ENCODE measurements at places on chromosomes 6 and 20.

DNA sequence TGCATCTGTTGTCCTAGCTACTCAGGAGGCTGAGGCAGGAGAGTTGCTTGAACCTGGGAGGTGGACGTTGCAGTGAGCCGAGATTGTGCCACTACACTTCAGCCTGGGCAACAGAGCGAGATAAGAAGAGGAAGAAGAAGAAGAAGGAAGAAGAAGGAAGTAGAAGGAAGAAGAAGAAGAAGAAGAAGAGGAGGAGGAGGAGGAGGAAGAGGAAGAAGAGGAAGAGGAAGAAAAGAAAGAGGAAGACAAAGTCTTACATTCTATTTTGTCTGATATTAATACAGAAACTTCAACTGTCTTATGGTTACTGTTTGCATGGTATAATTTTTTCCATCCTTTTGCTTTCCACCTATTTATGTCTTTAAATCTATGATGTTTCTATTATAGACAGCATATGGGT is 7.2 kb upstream of the NELFCD start:
- no peak for DNase-seq

GRCh38 chr6:105893741-105894140 is 192.4 kb upstream of the PRDM1 start:
- DNase-seq: no peak

GRCh38 chr20:44518248-44518647 is 3.6 kb downstream of the SERINC3 start:
- DNase-seq: no peak

DNA sequence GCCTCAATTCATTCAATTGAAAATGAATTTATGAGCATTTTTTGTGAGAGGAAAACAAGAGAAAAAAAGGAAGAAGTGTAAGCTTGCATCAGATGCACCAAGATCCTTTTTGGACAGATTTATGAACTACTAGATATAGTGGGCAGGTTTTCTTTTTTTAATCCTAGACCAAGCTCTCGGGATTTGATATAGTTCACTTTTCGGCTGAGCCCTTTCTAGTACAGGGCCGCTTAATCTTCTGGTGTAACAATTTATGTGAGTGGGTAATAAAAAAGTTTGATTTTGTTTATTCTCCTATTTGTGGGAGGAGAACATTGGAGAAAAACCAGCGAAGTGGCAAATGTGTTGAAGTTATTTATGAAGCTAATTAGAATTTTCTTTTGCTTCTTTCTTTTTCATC is 538.0 kb downstream of the UTRN start:
- no peak for DNase-seq

DNA sequence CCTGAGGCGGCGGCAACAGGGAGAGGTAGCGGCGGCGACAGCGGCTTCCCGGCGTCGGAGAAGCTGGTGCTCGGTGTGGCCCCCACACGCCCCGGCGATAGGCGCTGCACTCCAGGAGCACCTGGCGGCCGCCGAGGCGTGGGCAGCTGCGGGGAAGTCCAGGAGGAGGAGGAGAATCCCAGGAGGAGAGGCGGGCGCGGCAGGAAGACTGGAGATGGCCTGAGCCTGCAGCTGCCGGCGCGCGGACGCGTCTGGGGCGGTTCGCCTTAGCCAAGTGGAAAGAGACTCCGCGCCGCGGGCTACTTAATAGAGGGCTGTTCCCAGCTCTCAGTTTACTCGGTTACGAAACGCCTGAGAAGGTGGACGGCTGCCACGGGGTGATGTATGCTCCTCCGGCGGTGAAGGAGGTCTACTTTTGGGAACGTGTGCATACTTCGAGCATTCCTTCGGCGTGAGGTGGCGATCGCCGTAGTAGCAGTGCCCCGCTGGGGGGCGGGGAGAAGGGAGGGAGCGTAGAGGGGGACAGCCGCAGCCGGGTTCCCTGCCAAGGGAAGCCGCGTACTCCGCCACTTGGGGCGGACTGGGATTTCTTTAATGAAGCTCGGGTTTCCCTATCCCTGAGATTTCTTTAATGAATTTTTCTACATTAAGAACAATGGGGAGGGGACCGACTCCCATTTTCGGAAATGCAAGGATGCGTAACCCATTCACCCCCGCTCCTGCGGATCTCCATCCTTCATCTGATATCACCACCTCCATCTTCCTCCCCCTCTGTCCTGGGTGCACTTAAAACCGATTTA is at the start of gene COL12A1:
Gene COL12A1, minus strand, starts transcription at position 278 of the 800 bp plus-strand sequence. CDS start 3,261 bp downstream, outside the sequence.
- DNase-seq: peak; percentile 85

GRCh38 chr6:27591699-27592480 is 119.0 kb upstream of the ZNF184 start:
- no peak for DNase-seq

DNA sequence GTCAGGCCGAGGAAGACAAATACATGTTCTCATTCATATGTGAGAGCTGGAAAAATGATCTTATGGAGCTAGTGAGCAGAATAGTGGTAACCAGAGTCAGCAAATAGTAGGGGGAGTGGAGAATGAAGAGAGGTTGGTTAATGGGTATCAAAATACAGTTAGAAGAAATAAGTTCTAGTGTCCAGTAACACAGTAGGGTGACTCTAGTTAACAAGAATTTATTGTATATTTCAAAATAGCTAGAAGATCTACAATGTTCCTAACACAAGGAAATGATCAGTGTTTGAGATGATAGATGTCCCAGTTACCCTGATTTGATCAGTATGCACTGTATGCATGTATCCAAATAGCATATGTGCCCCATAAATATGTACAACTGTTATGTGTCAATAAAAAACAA is 128.4 kb downstream of the BCKDHB start:
- no peak for DNase-seq

- DNase-seq: no peak
Measured at GRCh38 chr6:74362391-74362790, 666.4 kb downstream of the CD109 start.

- DNase-seq: peak; percentile 97
Measured at GRCh38 chr20:63547725-63548480, at the start of gene SRMS. Gene SRMS, minus strand, starts transcription at chr20:63547749. Its CDS starts 286 bp downstream, at chr20:63547463.

Measured in H7 (cell line).